ENCODE measurements at places on chromosomes 12 and 14.
A peak's percentile ranks its signal among the peaks of the same experiment; 100 is the strongest.

- no peak overlapping the region for H3K27ac ChIP-seq
- H3K36me3 ChIP-seq, result no peaks in the 10 kb centered on the region
- H3K27me3 ChIP-seq, result no peaks in the 10 kb centered on the region
- DNase-seq, result no peak
- H3K4me3 ChIP-seq, result no peak overlapping the region
- H3K4me1 ChIP-seq, result no peaks in the 10 kb centered on the region
Measured at GRCh38 chr12:128513331-128513730, 246.4 kb downstream of the TMEM132C start.

GRCh38 chr12:120630104-120630892 lies 10.1 kb upstream of the CABP1 start:
- peaks cover 21% of the 10 kb centered on the region for H3K27me3 ChIP-seq
- H3K36me3 ChIP-seq, result no peaks in the 10 kb centered on the region
- no peaks in the 10 kb centered on the region for H3K4me1 ChIP-seq
- H3K27ac ChIP-seq, result peak overlapping the region; percentile 4

DNA sequence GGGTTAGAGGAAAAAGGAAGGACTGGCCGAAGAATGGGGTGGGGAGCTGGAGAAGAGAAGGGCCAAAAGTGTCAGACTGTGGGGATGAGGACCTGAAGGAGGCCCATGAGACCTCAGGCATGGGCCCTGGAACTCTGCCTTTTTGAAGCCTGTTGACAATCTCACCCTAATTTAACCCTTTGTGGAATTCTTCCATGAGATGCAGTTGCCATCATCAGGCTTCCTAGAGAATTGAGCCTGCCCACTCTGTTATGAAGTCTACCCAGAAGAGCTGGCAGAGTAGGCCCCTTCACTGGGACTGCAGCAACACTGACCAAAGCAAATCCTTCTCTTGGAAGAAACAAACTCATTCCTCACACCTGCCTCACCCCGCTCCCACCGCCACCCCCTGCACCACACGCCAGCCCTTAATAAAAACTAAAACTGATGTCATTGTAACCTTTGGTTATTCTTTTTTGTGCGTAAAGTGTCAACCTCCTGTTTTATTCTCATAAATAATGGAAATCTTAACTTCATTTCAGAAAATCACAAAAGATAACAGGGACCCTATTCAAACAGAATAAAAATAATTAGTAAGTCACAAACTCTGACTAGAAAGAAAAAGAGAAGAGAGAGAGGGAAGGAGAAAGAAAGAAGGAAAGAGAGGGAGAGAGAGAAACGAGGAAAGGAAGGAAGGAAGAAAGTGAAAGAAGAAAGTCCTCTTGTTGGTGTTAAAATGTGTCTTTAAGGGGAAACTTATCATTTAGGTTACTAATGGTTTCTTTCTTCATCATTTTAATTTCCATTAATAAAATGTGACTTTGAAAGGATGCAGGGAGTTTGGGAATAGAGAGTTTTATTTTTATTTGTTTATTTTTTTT lies 61.3 kb downstream of the CRADD start:
- H3K36me3 ChIP-seq, result no peaks in the 10 kb centered on the region
- H3K4me1 ChIP-seq, result peaks cover 35% of the 10 kb centered on the region
- H3K4me3 ChIP-seq, result no peak overlapping the region
- DNase-seq, result no peak
- H3K27ac ChIP-seq, result peak overlapping the region; percentile 70

- no peaks in the 10 kb centered on the region for H3K36me3 ChIP-seq
- peak overlapping the region; percentile 51 for H3K27ac ChIP-seq
- no peak for DNase-seq
- H3K27me3 ChIP-seq, result no peaks in the 10 kb centered on the region
- peaks cover 30% of the 10 kb centered on the region for H3K4me1 ChIP-seq
Measured at GRCh38 chr14:100438678-100439592, 115.8 kb downstream of the SLC25A47 start.

DNA sequence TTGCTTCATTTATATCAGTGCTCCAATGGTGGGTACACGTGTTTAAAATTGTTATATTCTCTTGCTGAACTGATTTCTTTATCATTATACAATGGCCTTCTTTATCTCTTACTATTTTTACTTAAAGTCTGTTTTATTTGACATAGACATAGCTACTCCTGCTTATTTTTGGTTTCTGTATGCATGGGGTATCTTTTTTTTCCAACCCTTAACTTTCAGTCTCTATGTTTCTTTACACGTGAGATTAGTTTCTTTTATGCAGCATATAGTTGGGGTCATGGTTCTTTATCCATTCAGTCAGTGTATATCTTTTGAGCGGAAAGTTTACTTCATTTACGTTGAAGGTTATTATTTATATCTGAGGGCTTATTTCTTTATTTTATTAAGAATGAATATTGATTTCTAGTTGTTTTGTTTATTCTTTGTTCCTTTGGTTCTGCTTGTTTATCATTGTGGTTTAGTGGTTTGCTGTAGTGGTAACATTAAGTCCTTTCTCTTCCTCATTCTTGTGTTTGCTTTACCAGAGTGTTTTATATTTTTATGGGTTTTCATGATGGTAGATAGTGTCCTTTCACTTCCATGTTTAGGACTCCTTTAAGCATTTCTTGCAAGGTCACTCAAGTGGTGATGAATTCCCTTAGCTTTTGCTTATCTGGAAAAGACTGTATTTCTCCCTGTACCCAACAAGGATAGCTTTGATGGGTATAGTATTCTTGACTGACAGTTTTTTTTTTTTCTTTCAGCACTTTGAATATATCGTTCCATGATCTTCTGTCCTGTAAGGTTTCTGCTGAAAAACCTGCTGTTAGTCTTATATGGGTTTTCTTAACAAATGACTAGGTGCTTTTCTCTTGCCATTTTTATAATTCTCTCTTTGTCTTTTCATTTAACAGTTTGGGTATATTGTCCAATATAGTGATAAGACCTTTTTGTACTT lies 38.3 kb upstream of the FAR2 start:
- DNase-seq, result no peak
- no peak overlapping the region for H3K27ac ChIP-seq
- peaks cover 2% of the 10 kb centered on the region for H3K4me1 ChIP-seq
- H3K27me3 ChIP-seq, result no peaks in the 10 kb centered on the region
- no peak overlapping the region for H3K4me3 ChIP-seq
- peaks cover 2% of the 10 kb centered on the region for H3K36me3 ChIP-seq

- DNase-seq, result no peak
- H3K4me1 ChIP-seq, result peaks cover 29% of the 10 kb centered on the region
- H3K27ac ChIP-seq, result no peak overlapping the region
- peak overlapping the region; percentile 58 for H3K4me3 ChIP-seq
- H3K36me3 ChIP-seq, result no peaks in the 10 kb centered on the region
- H3K27me3 ChIP-seq, result no peaks in the 10 kb centered on the region
Measured at GRCh38 chr12:132486168-132486567, 3.8 kb upstream of the FBRSL1 start.

GRCh38 chr12:115468087-115468510 lies 784.1 kb upstream of the TBX3 start:
- no peaks in the 10 kb centered on the region for H3K36me3 ChIP-seq
- no peak for DNase-seq
- no peak overlapping the region for H3K27ac ChIP-seq

DNA sequence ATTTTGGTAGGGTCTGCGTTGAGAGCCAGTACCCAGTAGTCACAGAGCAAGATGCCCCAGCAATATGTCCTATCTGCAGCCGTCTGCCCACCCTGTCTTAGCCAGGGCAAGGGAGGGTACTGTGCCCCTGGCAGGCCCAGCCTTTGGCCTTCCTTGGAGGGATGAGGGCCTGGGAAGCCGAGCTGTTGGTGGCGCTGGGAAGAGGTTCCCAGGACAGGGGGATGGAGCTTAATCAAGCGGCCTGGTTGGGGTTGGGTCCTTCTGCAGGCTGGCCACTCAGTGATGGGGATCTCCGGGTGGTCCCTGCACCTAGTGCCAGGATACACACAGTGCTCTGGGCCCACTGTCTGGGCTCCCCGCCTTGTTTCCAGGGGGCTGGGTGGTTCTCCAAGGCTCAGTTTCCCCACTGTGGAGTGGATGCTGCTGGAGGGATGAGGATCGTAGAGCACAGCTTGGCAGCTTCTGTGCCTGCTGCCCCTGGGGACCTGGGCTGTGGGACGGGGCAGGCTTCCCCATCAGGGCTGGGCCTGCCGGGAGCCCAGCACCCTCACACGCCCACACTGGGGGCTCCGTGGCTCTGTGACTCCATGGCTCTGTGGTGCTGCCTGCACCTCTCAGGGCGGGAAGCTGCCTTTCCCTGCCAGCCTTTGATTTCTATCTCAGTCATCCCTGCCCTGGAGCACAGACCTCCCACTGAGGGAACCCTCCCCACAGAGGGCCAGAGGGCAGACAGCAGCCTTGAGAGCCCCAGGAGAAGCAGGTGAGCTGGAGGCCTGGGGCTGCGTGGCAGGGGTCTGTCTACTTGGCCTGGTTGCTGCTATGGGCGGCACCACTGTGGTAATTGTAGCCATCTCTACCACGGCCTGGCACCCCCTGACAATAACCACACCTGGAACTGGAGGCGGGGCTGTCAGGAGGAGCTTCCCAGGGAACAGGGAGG lies 357.0 kb downstream of the TMEM121 start:
- peaks cover 3% of the 10 kb centered on the region for H3K36me3 ChIP-seq
- H3K27me3 ChIP-seq, result peaks cover 36% of the 10 kb centered on the region
- H3K4me3 ChIP-seq, result no peak overlapping the region

GRCh38 chr14:65864984-65865383 lies 452.5 kb downstream of the FUT8 start:
- no peak overlapping the region for H3K4me3 ChIP-seq
- no peak for DNase-seq
- no peaks in the 10 kb centered on the region for H3K36me3 ChIP-seq
- H3K27me3 ChIP-seq, result no peaks in the 10 kb centered on the region
- peak overlapping the region; percentile 81 for H3K27ac ChIP-seq

- no peak overlapping the region for H3K27ac ChIP-seq
- no peak overlapping the region for H3K4me3 ChIP-seq
- no peaks in the 10 kb centered on the region for H3K4me1 ChIP-seq
- no peaks in the 10 kb centered on the region for H3K27me3 ChIP-seq
- no peak for DNase-seq
Measured at GRCh38 chr12:74626397-74626796, 88.8 kb downstream of the ATXN7L3B start.

DNA sequence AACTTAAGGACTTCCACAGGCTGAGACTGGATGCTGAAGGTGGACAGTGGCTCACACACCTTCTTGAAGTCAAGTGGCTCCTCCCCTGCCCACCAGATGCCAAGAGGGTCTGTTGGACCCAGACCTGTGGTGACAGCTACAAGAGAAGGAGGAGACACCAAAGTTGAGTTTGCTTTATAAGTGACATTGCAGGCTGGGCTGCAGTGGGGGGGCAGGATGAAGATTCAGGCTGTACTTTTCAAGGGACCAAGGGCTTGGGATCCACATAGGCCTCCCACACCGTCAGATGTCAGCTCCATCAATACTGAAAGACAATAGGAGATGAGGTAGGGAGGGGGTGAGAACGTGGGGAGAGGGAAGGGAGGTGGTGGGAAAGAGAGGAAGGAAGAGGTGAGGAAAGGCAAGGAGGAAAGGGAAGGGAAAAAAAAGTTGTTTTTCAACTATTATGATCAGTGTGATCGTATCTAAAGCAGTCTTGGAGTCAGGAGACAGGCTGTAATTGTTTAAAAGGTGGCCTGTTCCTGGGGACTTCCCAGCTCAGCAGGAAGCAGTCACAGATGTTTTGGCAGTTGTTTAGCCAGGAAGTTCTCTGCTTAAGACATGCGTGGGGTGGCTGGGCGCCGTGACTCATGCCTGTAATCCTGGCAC lies 84.1 kb upstream of the RESF1 start:
- H3K4me1 ChIP-seq, result peaks cover 12% of the 10 kb centered on the region
- no peaks in the 10 kb centered on the region for H3K27me3 ChIP-seq
- peak overlapping the region; percentile 57 for H3K4me3 ChIP-seq

DNA sequence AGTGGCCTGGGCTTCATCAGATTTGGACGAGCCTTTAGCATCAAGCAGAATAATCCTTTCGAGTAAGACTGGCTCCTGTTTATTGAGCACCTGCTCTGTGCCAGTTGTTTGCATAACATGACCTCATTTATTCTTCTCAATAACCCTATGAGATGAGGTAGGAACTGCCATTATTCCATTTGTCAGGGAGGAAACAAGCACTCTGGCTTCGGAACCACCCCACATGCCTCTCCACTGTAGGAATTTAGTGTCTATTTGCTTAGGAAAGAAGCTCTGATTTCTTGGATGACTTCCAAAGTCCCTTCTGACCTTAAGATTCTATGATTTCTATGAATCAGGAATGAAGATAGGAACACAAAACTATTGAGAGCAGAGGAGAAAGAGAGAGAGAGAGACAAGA lies 11.0 kb downstream of the SAMD4A start:
- DNase-seq, result no peak
- H3K27me3 ChIP-seq, result peaks cover 12% of the 10 kb centered on the region
- no peaks in the 10 kb centered on the region for H3K36me3 ChIP-seq
- H3K4me1 ChIP-seq, result peaks cover 6% of the 10 kb centered on the region

- H3K27ac ChIP-seq, result peak overlapping the region; percentile 99
- peaks cover 54% of the 10 kb centered on the region for H3K4me1 ChIP-seq
- no peaks in the 10 kb centered on the region for H3K36me3 ChIP-seq
- H3K27me3 ChIP-seq, result no peaks in the 10 kb centered on the region
Measured at GRCh38 chr14:105061428-105062047, 3.7 kb downstream of the GPR132 start.

- H3K4me1 ChIP-seq, result peaks cover 6% of the 10 kb centered on the region
- no peaks in the 10 kb centered on the region for H3K36me3 ChIP-seq
- no peak overlapping the region for H3K27ac ChIP-seq
- peaks cover 42% of the 10 kb centered on the region for H3K27me3 ChIP-seq
- no peak overlapping the region for H3K4me3 ChIP-seq
Measured at GRCh38 chr12:62657363-62657632, 190.7 kb downstream of the MON2 start.

- peak overlapping the region; percentile 80 for H3K4me3 ChIP-seq
- peaks cover 17% of the 10 kb centered on the region for H3K4me1 ChIP-seq
- peak; percentile 55 for DNase-seq
- no peak overlapping the region for H3K27ac ChIP-seq
Measured at GRCh38 chr12:52879394-52880351, 25.2 kb downstream of the KRT8 start.

GRCh38 chr12:65155784-65156183 lies 13.6 kb upstream of the LEMD3 start:
- peaks cover 4% of the 10 kb centered on the region for H3K36me3 ChIP-seq
- H3K4me1 ChIP-seq, result peaks cover 13% of the 10 kb centered on the region
- DNase-seq, result no peak
- peaks cover 35% of the 10 kb centered on the region for H3K27me3 ChIP-seq

GRCh38 chr14:68653108-68653507 lies 139.8 kb downstream of the ZFP36L1 start:
- no peak overlapping the region for H3K4me3 ChIP-seq
- no peaks in the 10 kb centered on the region for H3K27me3 ChIP-seq
- H3K27ac ChIP-seq, result peak overlapping the region; percentile 1
- H3K36me3 ChIP-seq, result no peaks in the 10 kb centered on the region
- DNase-seq, result no peak

GRCh38 chr14:22313172-22313801 lies 275.7 kb downstream of the DAD1 start:
- H3K27me3 ChIP-seq, result no peaks in the 10 kb centered on the region
- no peak overlapping the region for H3K27ac ChIP-seq
- H3K4me1 ChIP-seq, result no peaks in the 10 kb centered on the region
- H3K36me3 ChIP-seq, result no peaks in the 10 kb centered on the region

DNA sequence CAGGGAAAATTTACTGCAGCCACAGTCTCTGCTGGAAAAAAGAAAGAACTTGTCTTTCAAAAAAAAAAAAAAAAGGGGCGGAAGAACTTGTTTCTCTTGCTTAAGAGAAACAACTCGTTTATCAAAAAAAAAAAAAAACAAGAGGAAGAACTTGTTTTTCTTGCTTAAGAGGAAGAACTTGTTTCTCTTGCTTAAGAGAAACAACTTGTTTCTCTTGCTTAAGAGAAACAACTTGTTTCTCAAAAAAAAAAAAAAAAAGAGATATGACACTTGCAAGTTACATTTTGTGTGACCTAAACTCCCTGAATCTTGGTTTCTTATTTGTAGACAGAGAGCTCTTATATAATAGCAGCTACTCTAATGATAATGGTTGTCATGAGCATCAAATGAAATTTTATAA lies 44.7 kb upstream of the USP15 start:
- peaks cover 9% of the 10 kb centered on the region for H3K27me3 ChIP-seq
- peaks cover under 1% of the 10 kb centered on the region for H3K4me1 ChIP-seq
- H3K36me3 ChIP-seq, result no peaks in the 10 kb centered on the region
- no peak overlapping the region for H3K27ac ChIP-seq
- no peak overlapping the region for H3K4me3 ChIP-seq

Measured in T-helper 17 cell (primary cell).